H1 (cell line): ENCODE measurements at places on chromosomes 3 and 15. TPM values are rescaled to one million over a fixed set of nuclear protein-coding genes. Genes with fewer than 3 reads are reported as not detected.

Gene GOLGA6B
- total RNA-seq: not detected in 2 replicates

Gene SLC22A13
- total RNA-seq: 0.41 and 0.54 TPM in 2 replicates

Gene RARRES1
- 0.71 TPM in 1 of 2 replicates, not detected in the other for total RNA-seq

Gene CELSR3
- 26.7 and 29.5 TPM in 2 replicates for total RNA-seq

DNA sequence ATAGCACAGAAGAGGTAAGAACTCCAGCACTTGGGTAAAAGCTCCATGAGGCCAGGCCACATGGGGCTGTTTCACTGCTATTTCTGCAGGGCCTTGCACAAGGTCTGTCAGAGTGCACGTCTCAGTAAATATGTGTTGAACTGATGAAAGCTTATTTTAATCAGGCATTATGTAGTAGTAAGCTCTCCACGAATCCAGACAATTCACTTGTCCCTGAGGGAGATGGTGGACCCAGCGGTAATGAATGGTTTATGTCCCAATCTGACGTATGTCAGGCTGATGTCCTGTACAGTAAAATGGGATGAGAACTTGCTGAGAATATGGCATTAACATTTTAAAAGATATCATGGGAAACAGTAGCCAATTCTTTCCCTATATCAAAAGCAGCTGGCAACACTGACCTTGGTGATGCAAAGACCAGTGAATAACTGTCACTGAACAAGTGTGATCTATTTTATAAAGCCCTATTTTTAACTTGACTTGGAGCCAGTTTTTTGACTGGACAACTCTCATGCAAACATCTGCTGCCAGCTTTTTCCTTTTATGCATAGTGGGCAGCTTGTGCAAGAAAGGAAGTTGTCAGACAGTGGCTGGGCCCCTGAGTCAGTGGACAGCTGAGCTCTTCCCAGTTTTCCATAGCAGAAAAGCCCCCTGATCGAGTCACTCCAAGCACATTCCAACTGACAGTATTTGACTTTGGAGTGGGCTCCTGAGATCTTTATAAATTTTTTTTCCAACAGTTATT, 519.8 kb upstream of the MDFIC2 start:
- no peak for DNase-seq

GRCh38 chr3:128006061-128007032, 45.9 kb upstream of the SEC61A1 start:
- no peak for DNase-seq

- DNase-seq: no peak
Observed at GRCh38 chr3:123038751-123039150, 11.2 kb upstream of the SEMA5B start.

DNA sequence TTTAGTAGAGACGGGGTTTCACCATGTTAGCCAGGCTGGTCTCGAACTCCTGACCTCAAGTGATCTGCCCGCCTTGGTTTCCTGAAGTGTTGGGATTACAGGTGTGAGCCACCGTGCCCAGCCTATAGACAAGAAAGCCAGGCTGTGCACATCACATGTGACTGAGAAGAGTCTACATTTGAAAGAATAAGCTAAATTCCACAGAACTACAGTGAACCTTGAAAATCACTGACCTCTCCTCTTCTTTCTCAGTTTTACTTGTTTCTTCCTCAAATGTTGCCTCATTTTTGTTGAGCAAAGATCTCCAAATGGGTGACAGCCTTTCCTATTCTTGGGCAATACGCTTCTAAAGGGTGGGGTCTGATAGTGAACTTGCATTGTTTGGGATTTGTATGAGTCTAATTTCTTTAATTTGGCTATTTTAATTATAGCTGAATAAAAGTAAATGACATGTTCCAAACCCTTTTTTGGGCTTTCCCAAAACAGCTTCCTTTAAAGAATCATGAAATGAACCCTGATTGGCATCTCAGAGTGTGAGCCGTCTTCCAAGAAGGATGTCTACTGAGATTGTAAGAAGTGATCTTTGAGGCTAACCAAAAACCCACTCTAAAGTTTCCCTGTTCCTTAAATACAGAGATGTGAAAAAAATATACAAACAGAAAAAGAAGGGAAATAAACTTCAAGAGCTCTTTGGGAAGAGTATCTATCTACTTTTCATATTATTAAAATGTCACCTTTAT, 21.6 kb upstream of the SPTBN5 start:
- DNase-seq: no peak

DNA sequence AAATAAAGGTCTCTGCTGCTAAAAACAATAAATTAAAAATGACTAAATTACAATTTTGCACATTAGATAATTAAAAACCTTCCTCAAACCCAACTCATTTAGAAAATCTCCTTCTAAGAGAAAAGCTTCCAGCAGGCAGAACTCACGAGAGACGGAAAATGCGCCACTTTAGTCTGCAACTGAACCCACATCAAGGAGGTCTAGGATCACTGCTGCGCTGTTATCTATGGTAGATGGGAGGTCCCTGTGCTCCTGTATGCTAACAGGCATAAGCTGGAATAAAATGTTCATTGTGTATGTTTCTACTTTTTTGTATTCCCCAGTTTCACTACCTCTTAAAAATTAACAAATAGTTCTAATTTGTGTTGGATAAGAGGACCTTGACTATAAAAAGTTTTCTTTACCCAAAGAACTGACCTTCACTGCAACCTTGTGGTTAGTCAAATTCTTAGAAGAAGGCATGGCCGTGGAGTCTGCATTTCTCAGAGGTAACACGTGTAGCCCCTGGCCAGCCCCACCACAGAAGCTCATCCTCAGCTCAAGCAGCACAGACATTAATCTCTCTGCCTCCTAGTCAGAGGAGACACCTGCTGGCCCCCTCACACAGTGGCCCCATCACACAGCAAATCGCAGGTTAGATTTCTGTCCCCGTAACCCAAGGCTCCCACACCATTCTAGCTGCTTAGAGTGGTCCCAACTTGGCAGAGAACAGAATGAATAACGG, 22.3 kb downstream of the STIMATE start:
- no peak for DNase-seq

- peak; percentile 49 for DNase-seq
Observed at GRCh38 chr15:78671626-78672211, 30.7 kb upstream of the CHRNB4 start.

DNA sequence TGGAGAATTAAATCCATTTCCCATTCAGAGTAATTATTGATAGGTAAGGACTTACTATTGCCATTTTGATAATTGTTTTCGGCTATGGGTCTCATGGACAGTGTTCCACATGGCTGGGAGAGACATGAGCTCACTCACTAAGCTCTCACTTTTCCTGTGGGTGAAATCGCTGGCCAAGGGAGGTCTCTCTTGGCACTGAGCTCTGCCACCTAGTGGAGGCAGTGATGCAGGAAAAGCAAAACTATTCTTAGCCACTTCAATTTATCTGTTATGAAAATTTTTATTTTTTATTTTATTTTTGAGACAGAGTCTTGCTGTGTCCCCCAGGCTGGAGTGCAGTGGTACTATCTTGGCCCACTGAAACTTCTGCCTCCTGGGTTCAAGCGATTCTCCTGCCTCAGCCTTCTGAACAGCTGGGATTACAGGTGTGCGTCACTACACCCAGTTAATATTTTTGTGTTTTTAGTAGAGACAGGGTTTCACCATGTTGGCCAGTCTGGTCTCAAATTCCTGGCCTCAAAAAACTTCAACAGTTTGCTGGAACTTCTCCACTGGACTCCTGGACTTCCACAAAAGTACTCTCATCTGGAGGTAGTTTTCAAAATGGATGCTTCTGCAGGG, 4.7 kb upstream of the RNF13 start:
- DNase-seq: peak; percentile 64

DNA sequence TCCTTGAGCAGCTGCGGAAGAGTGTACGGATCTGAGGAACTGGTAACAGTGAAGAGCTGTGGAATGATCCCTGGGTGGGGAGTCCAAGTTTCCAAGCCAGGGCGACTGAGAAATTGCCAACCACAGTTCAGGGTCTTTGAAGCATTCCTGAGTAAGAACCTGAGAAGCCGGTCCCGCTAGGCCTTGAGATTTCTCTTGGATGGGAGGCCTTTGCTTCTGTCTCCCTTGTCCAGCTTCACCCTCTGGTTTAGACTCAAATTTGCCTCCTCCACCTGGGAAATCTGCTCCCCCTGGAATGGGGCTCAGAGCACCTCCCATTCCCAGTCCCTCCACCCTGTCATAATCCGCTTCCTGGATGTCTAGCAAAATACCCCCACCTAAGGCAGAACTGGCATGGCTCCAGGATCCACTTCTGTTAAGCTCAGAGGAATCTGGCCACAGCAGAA, 127.7 kb upstream of the DLG1 start:
- DNase-seq: no peak

DNA sequence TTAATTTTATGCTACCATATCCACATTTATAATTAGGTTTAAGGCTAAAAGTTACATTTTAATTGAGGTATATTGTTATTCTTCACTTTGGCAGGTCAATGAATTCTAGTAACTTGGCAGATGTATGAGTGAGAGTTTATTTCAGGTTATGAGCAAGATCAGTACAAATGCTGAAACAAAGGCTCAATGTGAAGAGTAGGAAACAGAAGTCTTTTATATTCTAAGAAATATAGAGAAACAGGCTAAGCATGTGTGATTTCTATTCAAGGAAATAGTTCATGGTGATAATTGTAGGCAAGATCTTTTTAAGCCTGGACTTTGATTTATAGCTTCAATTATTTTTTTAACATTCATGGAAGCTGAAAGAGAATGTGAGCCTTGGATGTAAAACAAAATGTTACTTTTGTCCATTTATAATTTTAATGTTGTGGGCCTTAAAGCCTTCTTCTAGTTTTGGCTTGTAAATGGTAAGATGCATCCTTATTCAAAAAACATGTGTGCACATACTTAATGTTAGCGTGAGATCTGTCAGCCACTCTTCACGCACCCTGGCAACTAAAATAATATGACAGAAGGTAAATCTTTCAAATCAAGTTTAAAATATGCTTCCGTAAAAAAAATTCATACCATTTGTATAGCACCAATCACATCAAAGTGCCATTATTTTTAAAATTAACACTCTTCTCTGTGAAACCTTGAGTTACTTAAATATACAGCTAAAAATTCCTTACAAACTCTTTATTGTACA, 22.8 kb upstream of the OSTN start:
- DNase-seq: no peak

DNA sequence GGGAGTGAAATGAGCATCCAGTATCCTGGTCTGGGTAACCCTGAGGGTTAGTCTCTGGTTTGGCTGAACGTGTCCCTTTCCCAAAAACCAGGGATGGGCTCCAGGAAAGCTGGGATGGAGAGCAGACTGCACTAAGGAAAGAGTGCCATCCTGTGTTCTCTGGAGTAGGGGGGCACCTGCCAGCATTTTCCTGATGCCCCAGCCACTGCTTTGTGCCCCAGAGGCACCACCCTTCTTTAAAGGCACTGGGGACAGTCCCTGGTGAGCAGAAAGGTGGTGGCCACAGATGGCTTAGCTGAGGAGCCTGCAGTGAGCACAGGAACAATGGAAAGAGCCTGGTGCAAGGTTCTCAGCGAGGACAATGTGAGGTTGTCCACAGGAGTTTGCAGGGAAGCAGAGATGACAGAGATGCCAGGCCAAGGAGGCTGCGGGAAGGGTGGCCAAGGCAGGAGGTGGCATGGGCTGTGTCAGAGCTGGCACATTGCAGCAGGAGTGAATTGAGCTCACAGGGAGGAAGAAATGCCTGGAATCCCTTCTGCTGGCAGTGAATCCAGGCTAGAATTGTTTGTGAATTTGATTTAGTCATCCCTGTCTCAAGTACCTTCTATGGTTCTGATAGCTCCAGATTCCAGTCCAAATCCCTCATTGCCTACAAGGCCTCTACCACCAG, 39.9 kb downstream of the AMOTL2 start:
- DNase-seq: no peak

- DNase-seq: no peak
Observed at GRCh38 chr3:59473636-59474035, 423.8 kb upstream of the CFAP20DC start.

- DNase-seq: no peak
Observed at GRCh38 chr15:88049506-88049905, 207.0 kb downstream of the NTRK3 start.

GRCh38 chr3:149280671-149281349, 52.6 kb downstream of the TM4SF18 start:
- DNase-seq: no peak

DNA sequence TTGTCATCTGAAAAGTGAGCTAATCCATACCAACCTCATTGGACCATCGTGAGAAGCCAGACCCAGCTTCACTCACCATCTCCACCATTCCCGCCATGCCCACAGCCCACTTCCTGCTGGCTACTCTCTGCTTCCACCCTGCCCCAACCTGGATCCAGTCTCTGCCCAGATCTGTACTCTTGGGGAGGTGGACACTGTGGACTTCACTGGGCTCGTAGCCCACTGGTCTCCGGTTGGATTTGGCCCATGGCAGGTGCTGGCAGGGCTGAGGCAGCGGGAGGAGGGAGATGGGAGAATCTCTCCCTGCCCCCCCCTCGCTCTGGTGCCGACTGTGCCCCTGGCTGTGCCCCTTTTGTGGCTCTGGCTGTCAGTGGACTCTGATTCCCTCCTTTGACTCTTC, 193.8 kb downstream of the ABHD5 start:
- DNase-seq: no peak

DNA sequence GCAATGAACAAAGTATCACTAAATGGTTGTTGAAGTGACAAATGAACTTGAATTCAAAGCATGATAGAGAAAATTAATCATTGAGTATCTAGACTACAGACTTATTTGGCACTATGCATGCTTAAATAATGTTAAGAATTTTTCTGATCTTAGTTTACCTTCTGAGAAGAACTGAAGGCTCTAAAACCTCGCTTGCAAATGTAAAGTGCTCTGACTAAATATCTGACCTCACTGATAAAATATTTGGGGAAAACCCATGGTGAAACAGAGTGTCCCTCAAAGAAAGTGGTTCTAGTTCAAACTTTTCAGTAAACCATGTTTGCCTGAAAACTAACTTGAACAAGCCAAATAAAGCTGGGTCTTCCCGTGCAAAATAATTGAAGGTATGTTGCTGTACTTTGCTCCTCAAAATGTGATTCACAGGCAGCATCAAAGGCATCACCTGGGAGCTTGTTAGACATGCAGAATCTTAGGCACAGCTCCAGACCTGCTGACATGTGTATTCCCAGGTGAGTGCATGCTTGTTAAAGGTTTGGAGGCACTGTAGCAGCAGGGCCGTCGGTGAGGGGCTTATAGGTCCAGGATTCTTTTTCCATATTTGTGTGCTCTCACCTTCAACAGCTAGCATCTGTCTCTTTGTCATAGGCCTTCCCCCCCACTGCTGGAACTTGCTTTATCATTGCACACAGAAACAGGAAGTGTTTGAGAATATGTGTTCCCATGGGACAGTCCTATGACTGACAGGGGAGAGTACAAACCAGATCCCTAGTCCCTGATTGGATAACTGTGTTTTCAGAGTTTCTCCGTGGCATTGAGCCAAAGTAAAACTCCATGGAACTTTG, 524.2 kb upstream of the LMCD1 start:
- no peak for DNase-seq

GRCh38 chr3:11534793-11535101, 109.0 kb downstream of the VGLL4 start:
- no peak for DNase-seq

- no peak for DNase-seq
Observed at GRCh38 chr3:190116551-190117067, 4.1 kb downstream of the P3H2 start.

GRCh38 chr15:78149068-78149804, at the start of gene IDH3A:
IDH3A (plus strand) TSS chr15:78149362; CDS start chr15:78149404, 42 bp downstream.
- peak; percentile 100 for DNase-seq

- peak; percentile 61 for DNase-seq
Observed at GRCh38 chr3:14413381-14414071, 11.1 kb downstream of the SLC6A6 start.
